ENCODE measurements at places on chromosomes 16 and 17.

DNA sequence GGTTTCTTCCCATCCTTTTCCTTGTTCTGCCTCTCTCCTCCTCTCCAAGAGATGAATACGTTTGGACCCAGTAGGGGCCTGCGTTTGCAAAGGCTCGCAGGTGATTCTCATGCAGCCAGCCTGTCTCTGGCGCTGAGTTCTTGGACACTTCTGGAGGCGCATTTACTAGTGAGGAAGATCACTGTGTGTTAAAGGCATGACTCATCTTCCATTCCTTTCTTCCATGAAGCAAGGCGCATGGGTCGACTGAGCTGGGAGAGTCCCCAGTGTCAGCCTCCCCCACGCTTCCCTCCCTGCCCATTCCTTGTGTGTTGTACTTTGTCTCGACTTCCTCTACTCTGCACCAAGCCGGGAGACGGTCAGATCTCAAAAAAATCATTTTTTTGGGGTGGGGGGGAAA lies 159.9 kb upstream of the EEF2KMT start:
- no peak for DNase-seq

- DNase-seq = no peak
These were observed 171.7 kb downstream of the LAT start for GRCh38 chr16:29156511-29156910.

DNA sequence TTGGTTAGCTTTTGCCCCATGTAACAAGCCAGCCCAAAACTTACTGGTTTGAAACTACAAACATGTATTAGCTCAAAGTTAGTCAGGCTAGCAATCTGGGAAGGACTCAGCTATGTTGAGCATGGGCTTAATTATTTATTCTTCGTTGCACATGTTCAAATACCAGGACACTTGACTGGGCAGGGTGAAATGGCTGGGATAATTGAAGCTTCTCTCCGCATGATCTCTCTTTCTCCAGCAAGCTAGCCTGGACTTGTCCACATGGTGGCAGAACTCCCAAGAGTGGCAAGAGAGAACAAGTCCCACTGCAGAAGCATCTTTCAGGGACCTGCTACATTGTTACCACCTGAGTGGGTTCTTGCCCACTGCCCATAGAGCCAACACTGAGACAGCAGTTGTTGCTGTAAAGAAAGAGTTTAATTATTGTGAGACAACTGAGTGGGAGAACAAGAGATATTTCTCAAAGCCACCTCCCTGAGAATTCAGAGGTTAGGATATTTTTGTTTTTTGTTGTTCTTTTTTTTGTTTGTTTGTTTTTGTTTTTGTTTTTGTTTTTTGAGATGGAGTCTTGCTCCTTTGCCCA lies 16.8 kb upstream of the ATF7IP2 start:
- peak; percentile 42 for DNase-seq

DNA sequence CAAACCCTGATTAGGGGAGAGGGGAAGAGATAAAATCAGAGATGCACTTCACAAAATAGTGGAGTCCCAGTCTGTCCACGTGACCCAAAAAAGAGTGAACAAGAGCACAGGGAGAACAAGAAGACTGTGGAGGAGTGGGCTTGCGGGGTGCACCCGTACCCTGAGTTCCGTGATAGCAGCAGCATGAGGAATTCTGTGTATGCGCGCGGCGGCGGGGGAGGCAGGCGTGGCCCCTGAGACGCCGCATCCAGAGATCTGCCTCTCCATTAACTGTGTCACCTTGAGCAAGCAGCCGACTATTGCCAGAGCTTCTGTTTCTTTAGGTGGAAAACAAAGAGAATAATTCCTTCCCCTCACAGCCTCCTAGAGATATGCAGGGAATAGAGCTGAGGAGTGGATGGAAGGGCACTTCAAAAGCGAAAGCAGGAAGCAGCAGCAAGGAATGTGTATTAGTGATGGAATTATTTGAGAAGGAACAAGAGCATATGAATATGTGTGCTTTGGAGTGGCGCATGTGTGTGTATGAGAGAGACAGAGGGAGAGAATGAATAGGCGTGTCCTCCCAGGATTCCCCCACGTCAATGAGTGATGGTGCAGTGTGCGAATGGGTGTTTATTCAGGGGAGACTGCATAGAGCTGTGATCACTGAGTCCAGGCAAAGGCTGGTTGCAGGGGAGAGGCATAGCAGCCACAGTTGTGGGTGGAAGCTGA lies 10.4 kb upstream of the SOX9 start:
- no peak for DNase-seq

- DNase-seq = no peak
These were observed 2.9 kb downstream of the ACD start for GRCh38 chr16:67657017-67657608.

DNA sequence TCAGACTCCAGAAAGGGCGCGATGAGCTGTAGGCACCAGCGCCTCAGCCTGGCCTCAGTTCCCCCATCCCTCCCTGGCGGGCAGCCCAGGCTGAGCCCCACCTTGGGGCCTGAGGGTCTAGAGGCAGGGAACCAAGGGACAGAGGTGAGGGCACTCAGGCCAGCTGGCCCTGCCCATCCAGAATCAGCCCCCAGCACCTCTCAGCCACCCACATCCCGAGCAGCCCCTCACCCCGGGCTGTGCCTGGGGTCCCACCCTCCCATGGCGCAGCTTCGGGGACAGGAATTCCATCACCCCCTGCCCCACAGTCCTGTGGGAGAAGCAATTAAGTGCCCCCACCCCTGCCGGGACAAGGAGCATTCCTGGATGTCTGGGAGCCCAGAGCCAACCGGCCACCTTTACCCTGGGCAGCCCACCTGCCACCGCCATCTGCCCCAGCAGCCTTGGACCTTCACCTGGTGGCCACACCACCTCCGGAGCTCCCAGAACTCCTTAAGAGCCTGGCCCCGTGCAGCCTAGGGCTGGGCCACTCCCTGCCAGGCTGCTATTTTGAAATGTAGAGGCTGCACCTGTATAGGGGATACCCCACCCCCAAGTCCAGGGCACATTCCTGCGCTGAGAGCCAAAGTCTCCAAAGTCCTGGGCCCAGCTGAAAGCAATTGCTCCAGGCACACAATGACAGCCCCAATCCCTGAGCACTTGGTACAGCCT lies 33.7 kb upstream of the PVALEF start:
- no peak for DNase-seq

GRCh38 chr17:64964796-64965195 lies 45.5 kb upstream of the LRRC37A3 start:
- peak; percentile 17 for DNase-seq

DNA sequence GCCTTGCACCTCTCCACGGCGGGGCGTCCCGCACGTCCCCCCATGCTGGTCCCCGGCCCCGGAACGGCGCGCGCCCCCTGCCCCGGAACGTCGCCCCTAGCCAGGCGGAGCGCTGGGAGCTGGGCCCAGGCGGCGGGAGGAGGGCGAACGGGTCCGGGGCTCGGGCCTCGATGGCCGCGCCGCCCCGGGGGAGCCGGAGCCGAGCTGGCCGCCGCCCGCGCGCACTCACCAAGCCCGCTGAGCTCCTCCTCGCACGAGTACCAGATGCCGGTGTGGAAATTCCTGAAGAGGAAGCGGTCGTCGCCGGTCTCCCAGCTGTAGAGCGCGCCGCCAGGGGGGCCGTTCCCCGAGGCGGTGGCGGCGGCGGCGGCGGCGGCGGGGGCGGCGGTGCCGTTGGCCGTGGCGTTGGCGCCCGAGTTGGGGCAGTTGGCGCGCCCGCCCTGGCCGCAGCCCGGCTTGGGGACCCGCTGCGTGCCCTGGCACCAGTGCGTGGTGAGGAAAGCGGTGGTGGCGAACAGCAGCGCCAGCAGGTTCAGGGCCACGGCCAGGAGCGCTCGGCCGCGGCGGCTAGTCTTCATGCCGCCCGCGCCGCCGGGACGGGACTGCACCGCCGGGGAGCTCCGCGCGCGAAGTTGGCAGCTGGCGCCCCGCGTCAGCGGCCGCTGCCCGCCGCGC lies 530 bp downstream of the GSG1L start:
- no peak for DNase-seq

GRCh38 chr16:57167953-57168352 lies 17.9 kb downstream of the PSME3IP1 start:
- peak; percentile 72 for DNase-seq
